ENCODE measurements at places on chromosomes 4 and X.

- DNase-seq, result no peak
Measured at GRCh38 chr4:168720396-168720900, 223.6 kb downstream of the PALLD start.

DNA sequence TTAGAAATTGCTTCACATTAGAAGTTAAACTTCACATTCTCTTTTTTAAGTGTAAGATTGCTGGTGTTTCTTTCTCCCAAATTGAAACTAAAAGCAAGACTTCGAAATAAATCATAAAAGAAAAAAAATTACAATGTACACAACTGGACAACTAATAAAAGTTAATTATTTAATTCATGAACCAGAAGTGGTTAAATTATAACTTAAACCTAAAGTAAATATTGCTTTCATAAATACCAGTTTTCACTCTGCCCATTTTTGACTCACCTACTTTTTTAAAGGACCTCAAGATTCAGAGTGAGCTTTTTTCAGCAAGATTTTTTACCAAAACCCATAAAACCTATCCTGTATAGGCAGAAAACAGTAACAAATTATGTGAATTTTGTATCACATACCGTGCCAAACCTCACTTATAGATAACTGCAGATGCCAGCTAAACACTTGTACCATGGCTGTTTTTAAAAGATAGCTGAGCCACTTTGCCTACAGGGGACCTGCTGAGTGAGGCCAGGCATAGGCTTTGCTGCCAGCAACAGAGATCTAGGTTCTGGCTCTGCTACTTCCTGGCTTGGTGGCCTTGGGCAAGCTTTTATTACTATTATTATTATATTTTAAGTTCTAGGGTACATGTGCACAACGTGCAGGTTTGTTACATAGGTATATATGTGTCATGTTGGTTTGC lies 259.8 kb downstream of the NR3C2 start:
- DNase-seq, result no peak

DNA sequence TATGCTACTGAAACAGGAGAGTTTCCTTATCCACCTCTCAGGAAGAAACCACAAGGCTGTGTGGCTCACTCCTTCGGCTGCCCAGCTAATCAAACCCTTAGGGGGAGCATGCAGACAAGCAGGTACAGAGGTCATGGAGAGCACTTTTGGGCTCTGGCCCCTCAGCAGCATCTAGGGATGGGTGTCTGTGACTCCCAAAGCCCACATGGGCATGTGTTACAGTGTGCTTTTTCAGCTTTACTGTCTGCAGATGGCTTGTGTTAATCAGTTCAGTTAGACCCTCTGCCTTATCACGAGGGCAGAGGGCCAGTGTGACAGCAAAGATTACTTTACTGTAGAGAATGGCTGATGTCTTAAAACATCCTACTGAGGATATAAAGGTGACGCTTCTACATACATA lies 447.4 kb downstream of the PCDH10 start:
- DNase-seq, result no peak

DNA sequence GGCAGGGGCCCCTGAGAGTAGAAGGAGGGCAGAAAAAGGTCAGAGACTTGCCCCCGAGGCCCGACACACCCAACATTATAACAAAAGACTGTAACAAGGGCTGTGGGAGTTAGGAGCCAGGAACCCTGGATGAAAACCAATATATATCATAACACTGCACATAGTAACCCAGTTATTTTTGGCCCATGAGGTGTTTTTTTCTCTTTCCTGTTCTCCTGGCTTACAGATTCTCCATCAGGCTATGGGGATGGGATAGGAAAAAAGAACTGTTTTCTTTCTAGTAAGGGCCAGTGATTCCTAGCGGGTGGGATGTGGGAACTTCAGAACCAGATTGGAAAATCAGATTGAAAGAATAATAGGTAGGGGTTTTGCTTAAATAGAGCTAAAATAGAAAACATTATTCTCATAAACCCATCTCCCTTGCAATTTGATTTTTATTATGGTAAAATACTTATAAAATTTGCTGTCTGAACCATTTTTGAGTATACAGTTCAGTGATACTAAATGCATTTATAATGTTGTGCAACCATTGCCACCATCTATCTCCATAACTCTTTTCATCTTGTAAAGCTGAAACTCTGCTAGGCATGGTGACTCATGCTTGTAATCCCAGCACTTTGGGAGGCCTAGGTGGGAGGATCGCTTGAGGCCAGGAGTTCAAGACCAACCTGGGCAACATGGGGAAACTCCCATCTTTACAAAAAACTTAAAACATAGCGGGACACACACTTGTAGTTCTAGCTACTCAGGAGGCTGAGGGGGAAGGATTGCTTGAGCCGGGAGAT lies 33.5 kb downstream of the SNX25 start:
- no peak for DNase-seq

GRCh38 chr4:88341227-88342192 lies 37.1 kb upstream of the HERC6 start:
- DNase-seq, result no peak

DNA sequence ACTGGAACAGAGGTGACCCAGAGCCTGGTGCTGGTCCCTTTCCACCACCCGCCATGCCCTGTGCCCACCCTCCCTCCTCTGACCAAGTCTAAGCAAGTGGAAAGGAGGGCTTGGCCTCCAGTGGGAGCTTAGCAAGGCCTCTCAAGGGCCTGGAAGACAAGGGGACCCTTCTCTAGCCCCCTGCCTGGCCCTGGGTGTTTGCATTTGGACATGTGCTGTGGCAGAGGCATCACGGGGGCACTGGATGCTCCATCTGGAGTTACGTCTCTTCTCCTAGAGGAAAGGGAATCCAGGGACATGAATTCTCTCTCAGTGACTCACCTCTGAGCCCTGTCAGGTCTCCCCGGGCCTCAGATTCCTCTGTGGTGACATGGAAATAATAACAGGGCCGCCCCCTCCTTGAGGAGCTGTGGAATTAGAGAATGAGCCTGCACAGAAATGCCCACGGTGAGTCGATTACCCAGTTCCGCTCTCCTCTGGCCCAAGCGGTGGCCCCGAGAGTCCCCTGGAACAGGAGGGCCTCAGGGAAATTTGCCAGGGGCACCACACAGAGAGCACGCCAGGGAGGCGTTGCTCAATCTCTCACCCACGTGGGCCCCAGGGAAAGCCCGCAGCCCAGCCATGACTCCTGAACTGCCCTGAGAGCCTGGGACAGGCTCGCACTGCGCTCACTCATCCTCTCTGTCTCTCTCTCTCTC lies 189.6 kb downstream of the BCOR start:
- DNase-seq, result no peak

- no peak for DNase-seq
Measured at GRCh38 chr4:188463909-188464308, 324.7 kb downstream of the TRIML1 start.

- no peak for DNase-seq
Measured at GRCh38 chrX:86012188-86012587, 35.2 kb downstream of the CHM start.

DNA sequence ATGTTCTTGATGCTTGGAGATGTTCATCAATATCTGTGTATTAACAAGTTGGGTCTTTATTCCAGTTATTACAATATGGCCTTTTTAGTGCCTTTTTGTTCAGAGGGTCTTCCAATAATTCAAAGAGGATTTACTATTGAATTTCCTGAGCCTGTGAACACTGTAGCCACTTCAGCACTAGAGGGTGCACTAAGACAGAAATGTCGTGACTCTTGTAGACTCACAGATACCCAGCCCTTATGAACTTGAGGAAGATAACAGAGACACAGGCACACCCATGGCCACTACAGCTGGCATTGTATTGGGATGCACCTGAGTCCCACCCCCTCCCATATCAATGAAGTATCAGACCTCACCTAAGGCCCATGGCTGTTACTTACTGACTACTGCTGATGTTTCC lies 54.4 kb upstream of the ACTRT1 start:
- no peak for DNase-seq

DNA sequence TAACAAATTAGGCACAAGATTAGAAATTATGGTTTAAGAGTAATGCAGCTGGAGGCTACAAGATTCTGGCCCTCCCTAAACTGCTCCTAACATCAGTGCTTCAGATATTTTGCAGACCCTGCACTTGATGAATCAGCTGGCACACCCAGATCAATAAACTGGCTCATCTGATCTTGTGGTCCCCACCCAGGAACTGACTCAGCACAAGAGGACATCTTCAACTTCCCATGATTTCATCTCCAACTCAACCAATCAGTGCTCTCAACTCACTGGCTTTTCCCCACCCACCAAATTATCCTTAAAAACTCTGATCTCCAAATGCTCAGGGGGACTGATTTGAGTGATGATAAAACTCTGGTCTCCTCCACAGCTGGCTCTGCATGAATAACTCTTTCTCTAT lies 21.7 kb upstream of the TMEM33 start:
- no peak for DNase-seq

DNA sequence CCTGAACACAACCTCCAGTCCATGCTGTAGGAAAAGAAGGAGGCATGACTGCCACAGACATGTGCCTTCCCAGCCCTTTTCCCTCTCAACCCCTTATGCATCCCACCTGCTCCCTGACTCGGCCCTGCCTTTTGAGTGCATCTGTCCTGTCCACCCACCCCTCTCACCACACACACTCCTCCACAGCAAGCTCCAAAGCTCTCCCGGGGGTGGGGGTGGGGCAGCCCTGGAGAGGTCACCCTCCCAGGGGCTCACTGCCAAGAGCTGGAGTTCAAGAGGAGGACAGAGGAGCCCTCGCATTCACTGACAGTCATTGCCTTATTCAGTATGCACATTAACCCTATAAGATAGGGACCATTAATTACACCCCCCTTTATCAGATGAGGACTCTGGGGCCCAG lies 46.6 kb upstream of the MAMLD1 start:
- DNase-seq, result no peak

GRCh38 chrX:2705046-2705832 lies 14.1 kb downstream of the CD99 start:
- DNase-seq, result no peak

GRCh38 chr4:94459462-94460161 lies 7.9 kb downstream of the PDLIM5 start:
- no peak for DNase-seq

DNA sequence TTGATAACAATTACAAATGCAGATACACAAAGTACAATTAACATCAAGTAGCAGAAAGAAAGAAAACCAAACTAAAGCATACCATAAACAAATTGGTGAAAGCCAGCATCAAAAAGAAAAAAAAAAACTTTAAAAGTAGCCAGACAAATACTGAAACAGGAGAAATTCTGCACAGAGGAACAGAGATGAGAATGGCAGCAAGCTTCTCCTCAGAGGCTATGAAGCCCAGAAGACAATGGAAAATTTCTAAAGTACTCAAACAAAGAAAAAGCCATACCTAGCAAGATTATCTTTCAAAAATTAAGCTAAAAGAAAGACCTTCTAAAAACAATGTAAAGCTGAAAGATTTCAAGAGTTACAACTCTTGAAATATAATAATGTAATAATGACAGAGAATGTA lies 471.3 kb downstream of the SPOCK3 start:
- DNase-seq, result no peak

DNA sequence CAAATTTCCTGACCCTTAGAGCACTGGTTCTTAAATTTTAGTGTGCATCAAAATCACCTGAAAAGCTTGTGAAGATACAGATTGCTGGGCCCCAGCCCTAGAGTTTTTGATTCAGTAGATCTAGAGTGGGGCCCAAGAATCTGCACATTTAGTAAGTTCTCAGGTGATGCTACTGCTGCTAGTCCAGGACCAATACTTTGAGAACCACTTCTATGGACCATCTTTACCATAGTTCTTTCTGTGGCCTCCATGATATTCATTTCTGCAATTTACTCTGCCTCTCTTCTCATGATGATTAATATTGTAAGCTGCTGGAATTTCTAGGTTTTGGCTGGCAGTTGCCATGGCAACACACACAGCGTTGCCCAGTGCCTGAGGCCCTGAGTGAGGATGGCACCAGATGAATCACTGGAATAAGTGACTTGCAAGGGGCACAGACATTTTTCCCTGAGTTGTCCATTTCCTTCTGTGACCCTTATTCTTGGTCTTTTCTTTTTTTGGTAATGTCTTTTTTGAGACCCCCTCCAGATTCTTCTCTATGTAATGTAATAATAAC lies 83.6 kb downstream of the PPP1R2C start:
- DNase-seq, result no peak

GRCh38 chr4:15333692-15334633 lies 93.9 kb upstream of the C1QTNF7 start:
- no peak for DNase-seq

GRCh38 chr4:5237086-5237660 lies 185.9 kb downstream of the STK32B start:
- DNase-seq, result no peak

- DNase-seq, result no peak
Measured at GRCh38 chr4:18961266-18961665, 939.7 kb upstream of the LCORL start.
